Activated naive CD8-positive, alpha-beta T cell treated with anti-CD3 and anti-CD28 coated beads, Interleukin-2, amount 50 U/mL, for 16 hours (primary cell): ENCODE measurements at places on chromosomes 16 and 17.

GRCh38 chr17:57732062-57732461 lies 13.0 kb downstream of the CCDC182 start:
- DNase-seq, result no peak

GRCh38 chr17:10251212-10251948 lies 53.0 kb upstream of the GAS7 start:
- DNase-seq, result no peak

GRCh38 chr16:87924811-87925670 lies 11.3 kb downstream of the CA5A start:
- DNase-seq, result no peak

DNA sequence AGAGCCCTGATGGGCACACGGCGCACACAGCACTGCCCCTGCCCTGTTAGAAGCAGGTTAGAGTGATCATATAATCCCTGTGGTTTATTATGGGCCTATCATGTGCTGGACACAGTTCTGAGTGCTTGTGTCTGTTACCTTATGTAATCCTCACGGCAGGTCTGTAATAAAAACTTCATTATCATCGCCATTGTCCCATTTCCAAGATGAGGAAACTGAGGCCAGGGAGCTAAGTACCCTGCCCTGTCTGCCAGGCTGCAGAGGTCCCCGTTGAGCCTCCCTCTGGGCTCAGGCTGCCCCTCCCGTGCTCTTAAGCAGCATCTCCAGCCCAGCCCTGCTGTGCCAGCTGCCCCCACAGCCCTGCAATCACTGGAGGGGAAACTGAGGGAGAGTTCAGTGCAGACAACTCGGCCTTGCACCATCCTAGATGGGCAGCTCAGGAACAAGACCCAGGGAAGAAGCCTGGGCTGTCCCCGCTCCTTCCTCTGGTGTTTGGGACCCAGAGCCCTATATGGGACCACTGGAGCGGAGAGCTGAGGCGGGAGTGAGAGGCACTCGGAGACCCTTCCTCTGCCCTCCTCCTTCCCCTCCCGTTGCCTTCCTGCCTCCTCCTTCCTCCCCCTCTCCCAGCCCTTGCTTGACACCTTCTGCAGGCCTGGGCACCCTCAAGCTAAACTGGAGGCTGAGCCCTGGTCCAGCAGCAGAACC lies 42.0 kb downstream of the WNT3 start:
- DNase-seq, result no peak

DNA sequence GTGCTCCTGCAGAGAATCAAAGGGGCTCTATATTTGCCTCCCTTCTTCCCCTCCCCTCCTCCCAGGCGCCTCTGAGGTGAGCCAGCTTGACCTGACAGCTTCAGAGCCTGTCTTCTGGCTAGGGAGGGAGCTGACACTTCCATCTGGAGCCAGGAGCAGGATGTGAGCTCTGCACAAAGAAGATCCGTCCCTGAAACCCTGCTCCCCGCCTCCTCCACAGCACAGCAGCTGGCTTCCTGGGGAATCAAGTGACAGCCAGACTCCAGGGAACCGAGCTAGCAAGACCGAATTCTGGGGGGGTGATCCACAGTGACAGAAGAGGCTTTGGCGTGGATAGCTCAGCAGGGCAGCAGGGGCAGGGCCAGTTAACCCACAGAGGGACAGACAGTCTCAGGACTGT lies 37.2 kb downstream of the CCDC182 start:
- DNase-seq, result no peak

DNA sequence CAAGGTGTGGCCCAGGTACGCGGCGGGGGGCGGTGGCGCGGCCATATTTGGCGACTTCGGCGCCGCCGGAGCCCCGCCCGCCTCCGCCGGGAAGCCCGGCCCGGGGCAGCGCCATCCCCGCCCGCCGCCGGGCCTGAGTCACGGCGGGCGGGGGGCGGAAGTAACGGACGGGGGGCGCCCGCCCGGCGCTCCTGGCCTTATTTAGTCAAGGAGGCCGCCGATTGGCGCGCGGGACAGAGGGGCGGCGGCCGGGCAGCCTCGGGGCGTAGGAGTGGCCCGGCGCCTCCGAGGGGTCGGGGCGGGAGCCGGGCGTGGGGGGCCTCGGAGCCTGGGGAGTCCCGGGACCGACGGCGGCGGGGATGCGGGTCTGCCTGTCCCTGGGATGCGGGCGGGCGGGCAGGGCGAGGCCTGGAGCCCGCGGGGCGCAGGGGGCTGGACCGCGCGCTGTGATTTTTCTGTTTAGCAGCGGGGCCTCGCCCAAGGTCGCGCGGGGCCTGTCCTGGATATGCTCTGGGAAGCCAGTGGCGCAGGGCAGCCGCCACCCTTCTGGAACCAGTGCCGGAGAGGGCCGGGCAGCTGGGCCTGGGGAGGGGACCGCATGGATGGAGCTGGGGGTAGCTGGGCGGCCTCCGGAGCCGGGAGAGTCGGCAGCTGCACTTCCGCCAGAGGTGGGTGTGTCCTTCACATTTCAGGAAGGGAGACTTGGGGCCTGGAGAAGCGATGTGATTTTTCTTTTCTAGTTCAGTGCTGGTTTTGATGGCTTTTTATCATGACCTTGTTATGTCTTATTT lies 2.3 kb upstream of the ACTG1 start:
- DNase-seq, result peak; percentile 29

- DNase-seq, result no peak
Observed at GRCh38 chr17:8532021-8532420, 96.3 kb downstream of the NDEL1 start.

GRCh38 chr17:39732586-39732985 lies 2.3 kb upstream of the MIEN1 start:
- DNase-seq, result no peak

DNA sequence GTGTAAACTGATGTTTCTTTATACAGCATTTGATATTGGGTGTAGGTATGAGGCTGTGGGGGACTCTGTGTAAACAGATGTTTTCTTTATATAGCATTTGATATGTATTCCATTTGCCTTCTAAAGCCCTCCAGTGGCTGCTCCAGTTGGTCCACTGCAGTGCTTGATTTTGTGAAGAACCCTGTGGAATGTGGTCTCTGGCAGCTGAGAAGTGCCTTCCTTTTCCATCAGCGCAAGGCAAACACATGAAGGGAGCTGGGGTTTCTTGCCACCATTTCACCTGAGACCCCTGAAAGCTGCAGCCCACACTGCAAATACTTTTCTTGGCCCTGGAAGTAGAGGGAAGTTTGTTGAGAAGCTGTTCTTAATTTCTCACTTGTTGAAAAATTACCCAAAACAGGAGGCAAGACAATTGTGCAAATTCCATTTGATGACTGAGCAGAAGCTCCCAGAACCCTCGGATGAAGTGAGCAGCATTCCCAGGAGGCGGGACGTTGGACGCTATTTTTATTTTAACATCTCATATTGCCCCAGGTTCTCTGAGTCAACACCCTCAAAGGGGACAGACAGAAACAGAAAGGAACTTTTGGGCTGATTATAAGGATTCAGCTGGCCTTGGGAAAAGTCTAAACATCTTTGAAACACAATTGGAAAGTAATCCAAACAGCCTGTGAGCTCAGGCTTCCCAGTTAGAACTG lies 158.5 kb upstream of the RPH3AL start:
- no peak for DNase-seq

- DNase-seq, result no peak
Observed at GRCh38 chr17:72350073-72350472, 229.3 kb downstream of the SOX9 start.

DNA sequence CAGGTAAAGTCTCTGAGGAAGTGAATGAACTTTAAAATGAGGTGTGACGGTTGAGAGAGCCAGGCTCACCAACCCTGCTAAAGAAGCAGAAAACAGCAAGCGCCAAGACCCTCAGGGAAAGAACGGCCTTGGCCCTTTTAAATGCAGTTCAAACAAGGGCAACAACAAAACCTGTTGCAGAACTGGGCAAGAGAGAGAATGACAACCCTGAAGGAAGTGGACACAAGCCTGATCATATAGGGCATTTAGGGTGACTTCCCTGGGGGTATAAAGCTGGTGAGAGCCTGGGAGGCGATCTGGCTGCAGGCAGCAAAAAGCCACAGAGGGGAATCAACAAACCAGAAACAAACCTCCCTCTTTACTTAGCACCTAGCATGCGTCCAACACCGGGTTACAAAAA lies 1.0 kb downstream of the CPPED1 start:
- no peak for DNase-seq

DNA sequence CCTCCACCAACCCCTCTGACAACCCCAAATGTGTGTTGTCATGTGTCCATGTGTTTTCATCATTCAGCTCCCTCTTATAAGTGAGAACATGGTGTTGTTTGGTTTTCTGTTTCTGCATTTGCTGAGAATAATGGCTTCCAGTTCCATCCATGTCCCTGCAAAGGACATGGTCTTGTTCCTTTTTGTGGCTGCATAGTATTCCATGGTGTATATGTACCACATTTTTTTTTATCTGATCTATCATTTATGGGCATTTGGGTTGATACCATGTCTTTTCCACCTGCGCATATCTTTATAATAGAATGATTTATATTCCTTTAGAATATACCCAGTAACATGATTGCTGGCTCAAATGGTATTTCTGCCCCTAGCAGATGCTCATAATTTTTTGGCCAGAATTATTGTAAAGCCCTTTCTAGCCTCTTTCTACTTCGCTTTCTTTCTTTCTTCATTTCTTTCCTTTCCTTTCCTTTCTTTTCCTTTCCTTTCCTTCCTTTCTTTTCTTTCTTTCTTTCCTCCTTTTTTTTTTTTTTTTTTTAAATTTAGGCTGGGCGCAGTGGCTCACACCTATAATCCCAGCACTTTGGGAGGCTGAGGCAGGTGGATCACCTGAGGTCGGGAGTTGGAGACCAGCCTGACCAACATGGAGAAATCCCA lies 12.7 kb downstream of the REXO5 start:
- DNase-seq, result no peak

DNA sequence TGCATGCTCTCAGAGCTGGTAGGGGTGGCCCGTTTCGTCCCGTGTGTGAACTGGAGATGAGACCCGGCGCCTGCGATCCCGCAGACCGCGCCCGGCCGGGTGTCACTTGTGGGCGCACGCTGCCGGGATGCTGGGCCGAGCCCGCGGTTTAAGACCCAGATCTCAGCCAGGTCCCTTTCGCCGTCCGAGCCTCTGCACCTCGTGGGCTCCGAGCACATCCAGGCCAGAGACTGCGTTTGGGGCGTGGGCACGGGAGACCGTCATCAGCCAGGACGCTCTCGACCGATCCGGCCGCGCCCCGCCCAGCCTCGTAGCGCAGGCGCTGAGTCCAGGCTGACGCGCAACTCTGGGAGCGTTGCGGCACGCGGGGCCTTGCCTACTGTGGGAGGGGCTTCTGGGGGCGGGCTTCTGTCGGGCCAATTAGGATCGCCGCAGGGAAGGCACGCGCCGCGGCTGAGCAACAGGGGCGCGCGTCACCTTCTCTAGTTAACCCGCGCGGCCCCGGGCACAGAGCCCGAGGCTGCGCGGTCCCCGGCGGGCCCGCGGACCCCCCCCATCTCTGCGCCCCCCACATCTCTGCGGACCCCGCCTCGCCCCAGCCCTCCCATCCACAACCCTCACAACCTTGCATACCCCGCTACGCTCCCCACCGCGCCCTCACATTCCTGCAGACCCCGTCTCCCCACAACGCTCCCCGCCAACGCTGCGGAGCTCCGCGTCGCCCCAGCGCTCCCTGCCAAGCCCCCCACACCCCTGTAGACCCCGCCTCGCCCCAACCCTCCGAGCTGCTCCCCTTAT lies 687 bp upstream of the CEMP1 start:
- peak; percentile 97 for DNase-seq

DNA sequence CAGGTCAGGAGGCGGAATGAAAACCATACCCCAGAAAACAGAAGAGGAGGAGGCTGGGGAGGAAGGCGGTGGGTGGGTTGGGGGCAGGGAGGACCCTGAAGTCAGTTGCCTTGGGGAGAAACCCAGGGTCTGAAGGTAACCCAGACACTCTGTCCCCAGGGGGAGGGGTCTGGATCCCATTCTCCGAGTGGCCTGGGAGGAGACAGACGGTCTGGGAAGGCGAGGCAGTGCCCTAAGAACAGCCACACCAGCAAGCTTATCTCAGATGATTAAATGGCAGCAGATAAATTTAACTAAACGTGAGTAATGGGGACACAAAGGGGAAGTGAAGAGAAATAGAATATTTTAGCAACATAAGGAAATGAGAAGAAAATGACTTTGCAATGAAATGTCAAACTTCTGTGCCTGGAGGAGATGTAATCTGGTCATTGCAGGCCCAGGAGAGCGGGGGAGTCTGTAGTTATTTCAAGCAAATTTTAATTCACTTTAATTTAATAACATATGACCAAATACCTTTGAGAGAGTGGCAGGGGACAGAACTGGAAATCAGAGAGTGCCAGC lies 21.4 kb upstream of the ZFP90 start:
- no peak for DNase-seq

DNA sequence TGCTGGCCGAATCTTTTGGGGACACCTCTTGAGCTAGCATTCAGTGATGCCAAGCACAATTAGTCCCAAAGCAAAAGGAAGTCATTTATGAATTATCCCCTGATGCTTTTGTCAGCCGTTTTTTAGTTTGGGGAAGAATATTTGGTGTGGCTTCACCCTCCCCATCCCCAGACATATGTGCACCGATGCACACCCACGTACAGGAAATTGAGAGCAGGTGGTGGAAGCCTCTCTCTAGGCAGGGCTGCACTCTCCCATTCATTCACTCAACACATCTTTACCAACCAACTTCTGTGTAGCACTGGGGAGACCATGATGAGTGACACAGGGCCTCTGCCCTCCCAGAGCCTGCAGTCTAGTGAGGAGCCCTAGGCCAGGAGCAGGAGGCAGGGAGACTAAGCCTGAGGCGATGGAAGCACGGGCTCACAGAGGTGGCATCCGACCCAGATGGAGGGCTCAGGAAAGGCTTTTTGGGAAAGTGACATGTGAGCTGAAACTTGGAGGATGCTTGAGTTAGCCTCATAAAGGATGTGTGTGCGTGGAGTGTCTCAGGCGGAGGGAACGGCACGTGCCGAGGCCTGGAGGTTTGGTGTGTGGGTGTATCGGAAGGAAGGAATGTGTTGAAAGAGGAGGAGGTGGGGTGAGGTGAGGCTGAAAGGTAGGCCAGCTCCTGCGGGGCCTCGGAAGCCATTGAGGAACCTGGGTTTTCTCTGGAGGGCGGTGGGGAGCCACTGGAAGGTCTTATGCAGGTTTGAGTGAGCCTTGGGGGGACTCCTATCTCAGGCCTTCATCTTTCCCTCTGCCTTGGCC lies 43.8 kb downstream of the PSME3IP1 start:
- DNase-seq, result no peak
